Naive thymus-derived CD8-positive, alpha-beta T cell (primary cell): ENCODE measurements at places on chromosomes 6 and 20. TPM values are rescaled to one million over a fixed set of nuclear protein-coding genes. Genes with fewer than 3 reads are reported as not detected.

ENPP1 gene
- 0.11 TPM for total RNA-seq

DNA sequence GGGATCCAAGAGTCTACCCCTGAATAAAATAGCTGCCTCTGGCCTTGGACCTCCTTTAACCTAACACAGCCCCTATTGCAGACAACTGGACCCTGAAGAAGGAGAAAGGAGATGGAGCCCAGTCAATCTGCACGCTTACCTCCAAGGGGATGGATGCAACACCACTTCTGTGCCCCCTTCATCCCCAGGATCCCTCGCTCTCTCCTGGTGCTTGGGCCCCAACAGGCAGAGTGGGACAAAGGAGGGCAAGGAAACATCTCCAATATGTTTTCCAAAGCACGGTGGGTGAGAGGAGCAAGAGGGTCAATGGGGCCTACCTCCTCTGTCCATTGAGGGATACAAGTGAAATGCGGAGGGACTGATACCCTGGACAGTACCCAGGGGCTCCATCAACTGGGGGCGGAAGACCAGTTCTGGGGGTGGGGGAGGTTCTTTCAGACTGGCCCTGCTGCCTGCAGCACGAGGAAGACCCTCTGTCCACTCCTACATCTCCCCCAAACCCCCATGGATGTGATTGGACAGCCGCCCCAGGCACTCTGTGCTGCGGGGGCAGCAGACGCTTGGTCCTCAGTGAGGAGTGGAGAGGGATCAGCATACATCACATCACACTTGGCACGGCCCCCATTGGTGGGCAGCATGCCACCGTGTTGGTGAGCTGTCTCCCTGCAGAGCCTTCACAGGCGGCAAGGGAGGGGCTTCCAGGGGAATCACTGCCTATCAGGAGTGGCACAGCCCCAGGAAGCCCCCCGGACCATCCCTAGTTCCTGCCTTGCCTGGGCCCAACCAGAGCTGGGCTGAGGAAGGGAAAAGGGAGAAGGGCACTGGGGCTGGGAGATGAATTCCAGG lies 70.6 kb downstream of the MRPL14 start:
- H3K4me3 ChIP-seq: no peak overlapping the region
- H3K27ac ChIP-seq: no peak overlapping the region
- peaks cover 5% of the 10 kb centered on the region for H3K4me1 ChIP-seq
- DNase-seq: peak; percentile 28

- H3K4me3 ChIP-seq: no peak overlapping the region
- no peaks in the 10 kb centered on the region for H3K27me3 ChIP-seq
These were observed 24.5 kb downstream of the TENT5A start for GRCh38 chr6:81727876-81728517.

GRCh38 chr6:169811521-169812256 lies 60.3 kb downstream of the ERMARD start:
- H3K36me3 ChIP-seq: no peaks in the 10 kb centered on the region
- H3K4me3 ChIP-seq: no peak overlapping the region
- no peak overlapping the region for H3K27ac ChIP-seq

- H3K36me3 ChIP-seq: peaks cover 3% of the 10 kb centered on the region
- no peak overlapping the region for H3K27ac ChIP-seq
- H3K27me3 ChIP-seq: no peaks in the 10 kb centered on the region
- no peak for DNase-seq
- H3K4me3 ChIP-seq: no peak overlapping the region
These were observed 78.2 kb upstream of the CST7 start for GRCh38 chr20:24870881-24871280.
